ENCODE measurements at places on chromosomes 2 and 18.

DNA sequence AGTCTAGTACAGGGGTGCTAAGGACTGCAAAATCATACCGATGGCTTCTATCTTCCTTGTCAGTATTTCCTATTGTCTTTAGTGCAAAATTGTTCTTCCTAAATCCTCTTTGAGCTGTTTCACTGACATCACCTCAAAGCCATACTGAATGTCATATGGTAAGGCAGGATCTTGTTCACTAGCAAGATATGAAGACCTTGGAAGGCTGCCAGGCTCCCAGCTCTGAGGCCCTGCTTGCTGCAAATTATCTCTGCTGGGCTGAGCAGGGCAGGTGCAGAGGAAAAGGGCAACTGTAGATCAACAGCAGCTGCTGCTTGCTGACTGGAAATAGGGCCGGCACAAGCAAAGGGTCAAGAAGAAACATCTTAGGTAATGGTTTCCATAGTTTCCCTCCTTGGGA is 58.2 kb downstream of the PMAIP1 start:
- DNase-seq, result peak; percentile 49

- peak; percentile 60 for DNase-seq
These were observed 19.5 kb upstream of the CFAP36 start for GRCh38 chr2:55500025-55500424.

- DNase-seq, result peak; percentile 89
These were observed at the start of gene ZEB2 for GRCh38 chr2:144519934-144520731. Gene ZEB2 (minus strand): TSS chr2:144520119. CDS start chr2:144517350, 2,769 bp downstream.

- no peak for DNase-seq
These were observed 725.1 kb downstream of the EPHA4 start for GRCh38 chr2:220847006-220847405.

GRCh38 chr2:18682681-18683080 is 93.3 kb upstream of the NT5C1B start:
- DNase-seq, result no peak
